Mesendoderm (in vitro differentiated cells): ENCODE measurements at places on chromosomes 2 and 18.

GRCh38 chr2:9235147-9236044 lies 28.8 kb downstream of the ASAP2 start:
- no peak for DNase-seq

- peak; percentile 43 for DNase-seq
Observed at GRCh38 chr18:8142131-8142711, 467.0 kb upstream of the RAB12 start.

DNA sequence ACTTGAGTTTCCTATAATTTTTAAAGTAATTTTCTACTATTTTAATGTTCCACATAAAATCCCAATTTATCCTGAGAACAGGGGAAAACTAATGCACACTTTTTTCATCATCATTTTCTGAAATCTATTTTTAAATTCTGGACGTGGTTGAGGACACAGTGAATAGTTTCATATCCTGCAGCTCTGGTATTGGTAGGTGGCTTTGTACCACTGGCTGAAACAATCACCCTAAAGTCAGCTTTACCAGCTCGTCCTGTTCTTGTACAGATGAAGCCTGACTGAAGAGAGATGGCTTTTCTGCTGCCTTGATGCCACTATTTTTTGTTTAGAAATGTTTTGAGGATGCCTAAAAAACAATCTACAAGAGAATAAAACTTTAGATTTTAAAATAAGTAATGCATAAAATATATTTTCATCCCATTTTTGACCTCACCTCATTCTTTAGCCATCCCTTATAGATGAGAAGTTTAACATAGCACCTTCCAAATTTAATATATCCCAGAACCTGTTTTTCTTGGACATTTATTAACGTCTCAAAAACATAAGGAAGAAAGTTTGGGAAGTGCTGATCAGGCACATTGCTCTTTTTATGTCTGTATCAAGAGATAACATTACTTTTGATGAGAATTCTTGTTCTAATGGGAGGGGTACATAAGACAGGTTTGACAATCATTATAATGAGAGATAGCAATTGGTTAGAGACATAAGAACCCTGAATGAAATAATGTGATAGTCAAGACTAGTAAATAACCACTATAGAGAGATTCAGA lies 80.9 kb downstream of the GALNT1 start:
- no peak for DNase-seq

DNA sequence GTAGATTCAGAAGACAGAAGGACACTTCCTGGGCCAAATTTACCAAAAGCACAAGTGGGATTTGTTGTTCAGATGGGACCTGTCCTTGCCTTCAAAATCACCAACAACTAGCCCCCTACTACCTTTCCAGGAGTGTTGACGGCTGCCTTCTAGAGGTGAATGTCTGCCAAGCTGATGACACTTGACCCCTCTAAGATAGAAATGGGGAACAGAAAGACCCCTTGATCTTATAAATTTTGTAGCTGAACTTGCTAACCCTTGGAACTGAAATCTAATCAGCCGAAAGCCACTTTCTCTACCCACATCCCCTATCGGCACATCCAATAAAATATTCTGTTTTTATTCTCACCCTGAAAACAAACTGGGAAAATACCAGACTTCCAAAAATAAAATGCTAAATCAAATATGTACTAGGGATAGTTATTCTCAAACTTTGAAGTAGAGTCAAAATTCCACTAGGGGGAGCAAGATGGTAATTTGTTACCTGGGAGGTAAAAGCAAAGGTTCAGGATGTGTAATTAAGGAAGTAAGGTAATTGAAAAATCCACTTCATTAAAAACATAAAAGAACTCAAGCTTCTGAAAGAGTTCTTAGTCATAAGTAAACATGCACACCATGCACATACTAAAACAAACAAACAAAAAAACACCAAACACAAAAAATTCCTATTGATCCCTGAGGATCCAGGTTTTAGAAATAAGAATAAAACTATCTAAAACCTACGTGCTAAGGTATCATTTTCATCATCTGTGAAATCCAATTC lies 119.2 kb downstream of the ANKRD44 start:
- peak; percentile 51 for DNase-seq

DNA sequence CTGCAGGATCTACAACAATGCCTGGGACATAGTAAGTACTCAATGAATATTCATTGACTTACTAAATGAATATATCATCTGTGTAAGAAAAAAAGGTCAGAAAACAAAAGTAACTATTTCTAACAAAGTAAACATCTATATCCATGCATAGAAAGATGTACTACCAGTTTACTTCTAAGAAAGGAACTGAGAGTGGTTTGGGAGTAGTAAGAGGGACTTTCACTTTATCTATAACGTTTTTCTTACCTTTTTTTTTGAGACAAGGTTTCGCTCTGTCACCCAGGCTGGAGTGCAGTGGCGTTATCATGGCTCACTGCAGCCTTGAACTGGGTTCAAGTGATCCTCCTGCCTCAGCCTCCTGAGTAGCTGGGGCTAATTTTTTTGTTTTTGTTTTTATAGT lies 25.7 kb downstream of the DHX57 start:
- DNase-seq: no peak

DNA sequence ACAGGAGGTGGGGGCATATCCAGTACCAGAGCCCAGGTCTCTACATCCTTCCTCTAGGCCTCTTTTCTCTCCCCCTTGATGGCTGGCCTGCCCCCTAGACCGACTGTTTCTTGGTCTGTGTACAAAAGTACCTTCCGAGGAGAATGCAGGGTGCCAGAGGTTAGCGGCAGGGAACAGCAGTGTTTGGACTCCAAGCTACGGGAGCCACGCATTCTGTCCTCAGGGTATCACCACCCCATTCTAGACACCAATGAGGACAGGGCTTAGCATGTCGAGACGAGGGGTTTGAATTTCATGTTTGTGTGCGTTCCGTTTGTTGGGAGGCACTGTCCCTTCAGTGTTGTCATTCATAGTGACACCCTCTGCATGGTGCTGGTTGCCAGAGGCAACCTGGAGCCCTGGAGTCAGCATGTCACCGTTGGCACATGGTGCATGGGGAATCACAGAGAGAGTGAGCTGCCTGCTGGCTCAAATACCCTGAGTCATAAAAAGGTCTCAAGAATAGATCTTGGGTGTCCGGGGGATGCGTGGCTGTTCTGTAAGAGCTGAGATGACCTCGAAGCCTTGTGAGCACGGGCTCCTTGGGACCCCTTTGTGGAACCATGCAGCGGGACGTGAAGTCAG lies 57.2 kb upstream of the LDLRAD4 start:
- DNase-seq: no peak
